ENCODE measurements at places on chromosomes 2 and 18.
A peak's percentile ranks its signal among the peaks of the same experiment; 100 is the strongest.

GRCh38 chr2:122634256-122634655, 878.8 kb downstream of the TSN start:
- DNase-seq, result no peak

DNA sequence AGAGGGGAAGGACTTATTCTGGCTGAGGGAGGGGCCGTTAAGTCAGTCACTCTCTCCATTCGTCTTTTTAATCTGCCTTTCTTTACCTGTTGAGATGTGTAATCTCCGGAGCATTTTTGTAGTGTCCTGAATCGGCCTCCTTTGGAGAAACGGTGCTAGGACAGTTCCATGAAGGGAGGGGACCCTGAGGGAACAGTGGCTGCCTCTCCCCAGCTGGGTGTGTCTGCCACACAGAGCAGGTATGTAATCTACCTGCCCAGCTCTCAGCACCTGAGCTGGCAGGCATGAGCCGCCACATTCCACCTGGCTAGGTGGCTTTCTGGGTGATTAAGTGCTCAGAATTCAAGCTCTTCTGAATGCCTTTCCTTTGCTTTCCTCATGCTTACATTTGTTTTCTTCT, 131.2 kb downstream of the WDSUB1 start:
- DNase-seq, result no peak

DNA sequence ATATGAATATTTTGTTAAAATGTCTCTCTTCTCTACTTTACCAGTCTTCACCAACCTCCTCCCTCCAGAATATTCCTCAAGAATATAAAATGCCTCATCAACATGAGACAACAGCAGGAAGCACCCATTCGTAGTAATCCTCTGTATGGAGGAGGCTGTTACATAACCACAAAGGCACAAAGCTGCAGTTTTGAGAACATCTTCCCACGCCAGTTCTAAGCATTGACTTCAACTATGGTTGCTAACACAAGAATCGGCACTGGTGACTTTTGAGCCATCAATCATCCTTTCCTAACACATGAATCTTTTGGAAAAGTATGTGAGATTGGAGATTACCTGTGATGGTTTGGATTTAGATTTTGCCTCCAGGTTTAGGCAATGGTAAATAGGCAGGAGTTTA, 54.9 kb upstream of the CYP1B1 start:
- DNase-seq, result peak; percentile 94

DNA sequence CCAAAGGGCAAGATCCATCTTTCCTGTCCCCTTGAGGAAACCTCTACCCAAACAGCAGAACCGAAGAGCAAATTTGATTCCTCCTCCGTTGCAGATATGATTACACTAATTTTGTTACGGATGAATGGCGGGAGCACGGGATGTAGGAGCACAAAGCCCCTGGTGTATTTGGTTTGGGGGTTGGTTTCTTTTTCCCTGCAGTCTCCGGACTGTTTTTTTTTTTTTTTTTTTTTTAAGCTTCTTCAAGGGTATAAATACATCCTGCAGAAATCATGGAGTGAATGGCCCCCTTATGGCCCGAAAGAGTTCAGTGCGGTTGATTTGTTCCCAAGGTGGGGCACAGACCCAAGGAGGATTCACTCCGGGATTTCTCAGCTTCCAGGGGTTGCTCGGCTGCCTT, 135.3 kb upstream of the SH3BP4 start:
- DNase-seq, result no peak

DNA sequence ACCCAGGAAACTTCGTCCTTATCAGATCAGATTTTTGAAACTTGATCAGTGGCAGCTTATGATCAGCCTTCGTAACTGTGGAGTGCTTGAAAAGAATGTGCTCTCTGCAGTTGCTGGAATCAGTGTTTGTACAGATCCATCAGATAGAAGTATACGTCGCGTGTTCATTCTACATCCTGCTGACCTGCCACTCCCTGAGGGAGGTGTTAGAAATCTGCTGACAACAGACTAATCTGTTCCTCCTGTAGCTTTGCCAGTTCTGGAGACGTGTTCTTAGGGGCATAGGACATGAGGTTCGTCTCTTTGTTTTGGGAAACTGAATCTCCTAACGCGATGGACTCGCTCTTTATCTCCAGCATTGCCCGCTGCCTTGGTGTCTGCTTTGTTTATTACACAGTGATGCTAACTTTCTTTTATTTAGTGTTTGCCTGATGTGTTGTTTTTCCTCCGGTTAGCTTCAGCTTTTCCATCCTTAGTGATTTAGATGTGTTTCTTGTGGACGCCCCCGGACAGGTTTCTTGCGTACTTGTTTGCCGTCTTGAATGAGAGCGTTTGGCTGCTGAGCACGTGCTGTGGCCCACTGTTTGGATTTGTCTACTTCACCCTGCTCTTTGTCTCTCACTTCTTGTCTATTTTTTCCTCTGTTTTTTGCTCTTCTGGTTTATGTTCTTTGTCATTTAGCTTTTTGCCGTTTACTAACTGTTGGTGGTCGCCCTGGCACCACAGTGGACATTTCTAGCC, 17.4 kb upstream of the GAL3ST2 start:
- DNase-seq, result no peak

GRCh38 chr18:22057908-22058527, 111.4 kb upstream of the GATA6 start:
- DNase-seq, result no peak

GRCh38 chr2:186852508-186852907, 3.5 kb upstream of the ZSWIM2 start:
- DNase-seq, result no peak

GRCh38 chr2:152063325-152063924, 35.4 kb downstream of the CACNB4 start:
- no peak for DNase-seq

Data from suppressor macrophage treated with lipopolysaccharide for 1 hour (primary cell).